ENCODE measurements at places on chromosomes 11 and 22.

- no peak for DNase-seq
These were observed 1.0 kb downstream of the PATL1 start for GRCh38 chr11:59667812-59668187.

DNA sequence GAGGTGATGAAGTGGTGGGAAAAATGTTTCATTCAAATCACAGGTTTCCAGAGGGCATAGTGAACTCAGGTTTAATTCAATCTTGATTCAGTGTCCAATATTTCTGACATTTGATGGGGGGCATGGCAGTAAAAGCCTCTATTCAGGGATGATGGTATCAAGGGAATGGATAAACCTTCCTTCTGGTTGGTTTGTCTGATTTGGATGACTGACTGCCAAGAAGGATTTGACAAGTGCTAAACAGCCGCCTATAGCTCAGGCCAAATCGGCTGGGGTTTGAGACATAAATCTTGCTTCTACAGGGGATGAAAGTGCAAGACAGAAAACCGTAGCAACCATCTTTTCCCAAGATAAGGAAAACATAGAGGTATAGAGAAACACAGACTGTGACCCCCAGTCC is 121.8 kb upstream of the C11orf87 start:
- no peak for DNase-seq

DNA sequence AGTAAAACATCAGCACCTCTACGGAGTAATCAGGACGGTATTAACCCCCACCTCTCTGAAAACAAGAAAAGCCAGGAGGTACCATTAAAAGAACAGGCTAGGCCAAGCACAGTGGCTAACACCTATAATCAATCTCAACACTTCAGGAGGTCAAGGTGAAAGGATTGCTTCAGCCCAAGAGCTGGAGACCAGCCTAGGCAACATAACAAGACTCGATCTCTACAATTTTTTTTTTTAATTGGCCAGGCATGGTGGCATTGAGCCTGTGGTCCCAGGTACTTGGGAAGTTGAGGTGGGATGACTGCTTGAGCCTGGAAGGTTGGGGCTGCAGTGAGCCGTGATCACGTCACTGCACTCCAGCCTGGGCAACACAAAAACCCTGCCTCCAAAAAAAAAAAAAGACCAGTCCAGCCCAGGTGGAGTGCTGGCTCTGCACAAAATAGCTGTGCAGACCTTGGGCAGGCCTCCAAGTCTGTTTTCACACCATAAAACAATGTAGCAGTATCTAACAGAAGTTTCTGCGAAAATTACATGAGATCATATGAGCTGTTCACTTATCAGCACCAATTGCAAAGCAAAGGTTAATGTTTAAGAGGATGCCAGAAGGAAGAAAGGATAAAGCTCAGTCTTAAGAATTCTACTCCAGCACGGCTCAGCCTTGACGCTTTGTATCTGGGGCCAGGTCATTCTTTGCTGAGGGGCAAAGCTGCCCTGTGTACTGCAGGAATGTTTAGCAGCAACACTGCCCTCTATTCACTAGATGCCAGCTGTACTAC is 14.8 kb downstream of the CHKA start:
- DNase-seq = no peak

- no peak for DNase-seq
These were observed 83.5 kb downstream of the CTTN start for GRCh38 chr11:70481625-70482528.

- no peak for DNase-seq
These were observed 129.4 kb downstream of the NOX4 start for GRCh38 chr11:89361734-89362133.

- no peak for DNase-seq
These were observed 5.9 kb downstream of the MARK2 start for GRCh38 chr11:63844836-63845235.

GRCh38 chr11:96050435-96051182 is 126.7 kb upstream of the MTMR2 start:
- peak; percentile 46 for DNase-seq

DNA sequence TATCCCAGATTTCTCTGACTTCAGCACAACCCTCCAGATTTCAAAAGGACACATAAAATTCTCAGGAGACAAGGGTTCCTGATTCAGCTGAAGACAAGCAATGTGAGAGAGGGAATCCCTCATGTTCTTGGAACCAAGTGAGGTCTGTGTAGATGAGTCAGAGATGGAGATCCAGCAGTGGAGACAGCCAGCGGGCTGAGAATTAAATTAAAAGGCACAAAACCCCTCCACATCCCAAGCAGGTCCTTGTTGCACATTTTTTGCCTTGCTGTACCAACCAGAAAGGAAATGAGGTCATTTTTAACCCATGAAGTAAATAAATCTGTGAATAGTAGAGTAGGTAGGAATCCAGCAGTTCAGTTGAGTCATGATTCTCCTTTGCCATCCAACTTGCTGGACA is 9.7 kb downstream of the MTNR1B start:
- peak; percentile 77 for DNase-seq

- DNase-seq = no peak
These were observed 15.3 kb upstream of the IL17REL start for GRCh38 chr22:50027639-50028537.

Measured in A673 (cell line).